Mesendoderm (in vitro differentiated cells): ENCODE measurements at places on chromosomes 13 and 19.

DNA sequence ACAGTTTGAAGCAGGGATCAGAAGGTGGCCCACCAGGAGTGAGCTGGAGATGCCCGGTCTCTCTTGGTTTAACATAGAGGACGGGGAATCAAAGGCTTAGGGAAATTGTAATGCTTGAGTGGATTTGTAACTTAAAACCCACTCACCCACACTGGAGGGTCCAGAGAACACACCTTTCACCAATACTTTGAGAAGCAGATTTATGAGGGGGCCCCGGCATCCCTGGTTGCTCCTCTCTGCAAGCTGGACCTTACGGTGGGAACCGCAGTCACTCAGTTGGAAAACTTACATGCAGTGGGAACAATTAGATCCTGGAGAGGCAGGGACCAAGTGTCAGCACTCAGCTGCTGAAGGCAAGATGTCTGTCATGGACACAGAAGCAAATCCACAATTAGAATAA lies 20.5 kb downstream of the PPP5C start:
- DNase-seq: no peak

DNA sequence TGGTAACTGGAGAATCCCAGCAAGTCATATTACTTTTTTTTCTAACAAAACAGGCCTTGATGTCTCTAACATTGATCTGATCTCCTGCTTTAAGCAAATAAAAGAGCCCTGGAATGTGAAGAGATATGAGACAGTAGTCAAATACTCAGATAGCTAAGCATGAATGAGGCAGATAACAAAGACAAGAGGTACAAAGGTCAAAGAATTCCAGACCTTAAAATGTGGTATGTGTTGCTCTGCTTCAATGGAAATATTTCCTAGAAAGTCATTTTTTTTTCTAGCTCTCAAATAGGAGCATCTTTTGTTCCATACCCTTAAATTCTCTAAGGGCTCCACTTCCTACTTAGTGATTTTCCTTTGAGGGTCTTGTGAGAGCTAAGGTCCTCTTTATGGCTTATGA lies 54.6 kb downstream of the ZNF254 start:
- DNase-seq: peak; percentile 29

GRCh38 chr13:41622432-41623429 lies 165.4 kb downstream of the RGCC start:
- no peak for DNase-seq

DNA sequence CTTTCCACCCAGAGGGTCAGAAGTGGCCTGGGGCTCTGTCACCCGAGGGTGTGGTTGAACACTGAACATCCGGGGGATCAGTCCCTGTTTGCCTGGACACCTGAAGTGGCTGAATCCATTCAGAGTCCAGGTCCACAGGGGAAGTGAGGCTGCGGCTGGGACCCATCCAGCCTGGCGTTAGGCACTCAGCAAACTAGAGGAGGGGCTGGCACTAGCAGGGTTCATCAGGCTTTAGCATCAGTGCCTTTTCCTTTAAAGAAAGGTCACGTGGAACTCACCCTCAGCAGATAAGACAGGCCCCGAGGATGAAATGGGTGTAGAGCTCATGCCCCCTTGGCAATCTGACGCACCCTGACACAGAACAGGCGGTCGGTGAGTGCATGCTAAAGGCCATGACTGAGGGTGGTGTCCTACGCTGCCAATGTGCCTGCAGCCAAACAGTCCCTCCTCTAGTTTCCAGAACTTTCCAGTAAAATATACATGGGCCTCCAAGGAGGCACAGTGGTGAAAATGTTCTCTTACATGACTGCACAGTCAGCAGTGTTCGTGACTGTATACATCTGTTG lies 72.4 kb upstream of the ARHGEF7 start:
- DNase-seq: no peak

DNA sequence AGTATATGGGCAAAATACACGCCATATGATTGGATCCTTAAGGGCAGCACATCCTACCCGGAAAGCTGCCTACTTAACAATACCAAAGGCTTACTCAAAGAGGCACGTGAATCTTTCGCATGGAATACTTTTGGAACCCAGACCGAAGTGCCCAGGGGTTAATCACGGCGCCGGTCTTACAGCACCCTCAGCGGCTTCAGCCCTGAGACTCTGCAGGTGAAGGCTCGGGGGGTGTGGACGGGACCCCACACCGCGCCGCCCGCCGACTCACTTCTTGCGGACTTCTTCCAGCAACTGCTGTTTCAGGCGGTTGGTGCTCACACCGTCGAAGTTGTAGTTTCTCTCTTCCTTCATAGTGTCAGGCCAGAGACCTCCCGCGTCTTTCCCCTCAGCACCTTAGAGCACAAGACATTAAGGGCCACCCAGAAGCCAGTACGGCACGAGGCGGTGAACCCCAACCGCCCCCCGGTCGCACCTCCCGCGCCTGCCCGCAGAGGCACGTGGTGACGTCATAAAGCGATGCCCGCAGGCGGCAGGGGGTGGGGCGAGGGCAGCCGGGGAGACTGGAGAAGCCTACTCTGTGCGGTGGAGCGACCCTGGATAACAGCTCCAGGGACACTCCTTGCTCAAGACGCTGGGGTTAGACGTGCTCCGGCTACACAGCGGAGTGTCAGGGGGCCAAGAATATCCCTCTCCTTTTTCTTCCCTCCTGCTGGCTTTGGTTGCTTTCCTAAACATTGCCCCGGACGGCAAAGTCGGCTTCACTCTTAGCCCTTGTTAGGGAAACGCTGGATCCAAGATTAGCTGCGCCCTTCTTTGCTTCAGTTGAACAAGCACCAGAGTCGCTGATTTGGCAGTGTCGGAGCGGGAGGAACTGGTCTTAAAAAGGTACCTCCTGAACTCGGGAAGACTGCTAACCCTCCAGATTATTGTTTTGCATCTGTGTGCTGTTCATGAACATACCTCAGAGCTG lies at the start of gene CCDC169:
Gene CCDC169, minus strand, starts transcription at position 449 of the 973 bp plus-strand sequence. Its CDS starts 95 bp downstream, at position 354.
- peak; percentile 89 for DNase-seq

GRCh38 chr19:15869109-15869555 lies 28.7 kb downstream of the CYP4F2 start:
- peak; percentile 75 for DNase-seq

GRCh38 chr19:45187421-45188100 lies 9.0 kb downstream of the BLOC1S3 start:
- DNase-seq: peak; percentile 57

GRCh38 chr19:45385392-45386221 lies 15.2 kb upstream of the ERCC2 start:
- DNase-seq: peak; percentile 52

DNA sequence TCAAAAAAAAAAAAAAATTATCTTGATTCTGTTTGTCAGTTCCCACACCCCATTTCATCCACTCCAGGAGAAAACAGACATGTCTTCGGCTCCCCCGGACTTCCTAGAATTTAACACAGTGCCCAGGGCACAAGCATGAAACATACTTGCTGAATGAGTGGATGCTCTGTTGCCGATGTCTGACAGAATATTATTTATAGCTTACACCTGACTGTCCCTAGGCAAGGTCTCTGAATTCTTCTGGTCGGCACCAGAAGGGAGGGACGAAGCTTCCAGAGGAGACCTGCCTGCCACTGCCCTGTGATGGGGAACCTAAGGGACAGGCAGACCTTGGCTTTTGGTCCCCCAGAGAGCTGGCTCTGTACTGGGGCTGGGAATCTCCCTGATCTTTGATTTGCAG lies 43.9 kb upstream of the PEG3 start:
- no peak for DNase-seq

- peak; percentile 61 for DNase-seq
Observed at GRCh38 chr13:67367399-67367798, 137.3 kb upstream of the PCDH9 start.

DNA sequence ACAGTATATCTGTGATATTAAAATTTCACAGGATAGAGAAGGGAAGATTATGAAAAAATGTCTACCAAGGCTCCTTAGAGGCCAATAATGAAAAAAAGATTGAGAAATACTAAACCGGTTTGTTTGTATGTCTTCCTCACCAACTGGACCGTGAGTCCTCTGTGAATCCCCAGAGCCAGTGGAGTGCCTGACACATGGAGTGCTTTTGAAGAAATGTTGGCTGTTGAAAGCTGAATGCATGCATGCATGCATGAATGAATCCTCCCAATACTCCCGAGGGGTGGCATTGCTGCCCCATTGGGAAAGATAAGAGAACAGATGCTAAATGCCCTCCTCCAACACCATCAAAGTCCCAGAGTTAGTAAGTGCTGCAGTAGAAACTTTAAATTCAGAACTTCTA lies 152.7 kb upstream of the SERP2 start:
- no peak for DNase-seq

- DNase-seq: peak; percentile 81
Observed at GRCh38 chr19:35040826-35041547, 534 bp upstream of the HPN start.

- peak; percentile 75 for DNase-seq
Observed at GRCh38 chr13:77919246-77919920, 752 bp upstream of the EDNRB start.

GRCh38 chr13:24670961-24671381 lies 9.2 kb upstream of the ATP12A start:
- DNase-seq: peak; percentile 93

DNA sequence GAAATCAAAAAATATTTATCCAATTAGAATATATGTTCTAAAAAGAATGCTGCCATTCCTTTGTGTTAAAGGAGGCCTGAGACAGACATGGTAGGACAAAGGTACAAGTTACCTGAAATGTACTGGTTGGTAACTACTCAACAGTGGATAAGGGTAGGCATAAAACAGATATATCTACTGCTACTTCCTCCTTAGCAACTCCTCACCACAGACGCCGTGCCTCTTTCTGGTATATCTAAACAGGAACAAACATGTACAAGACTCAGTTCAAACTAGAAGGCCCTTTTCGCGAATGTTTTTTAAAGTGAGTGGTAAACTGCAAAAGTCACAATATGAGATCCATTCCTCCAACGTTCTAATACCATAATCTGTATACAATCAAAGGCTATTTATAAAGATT lies 86.9 kb downstream of the TBC1D4 start:
- DNase-seq: no peak

DNA sequence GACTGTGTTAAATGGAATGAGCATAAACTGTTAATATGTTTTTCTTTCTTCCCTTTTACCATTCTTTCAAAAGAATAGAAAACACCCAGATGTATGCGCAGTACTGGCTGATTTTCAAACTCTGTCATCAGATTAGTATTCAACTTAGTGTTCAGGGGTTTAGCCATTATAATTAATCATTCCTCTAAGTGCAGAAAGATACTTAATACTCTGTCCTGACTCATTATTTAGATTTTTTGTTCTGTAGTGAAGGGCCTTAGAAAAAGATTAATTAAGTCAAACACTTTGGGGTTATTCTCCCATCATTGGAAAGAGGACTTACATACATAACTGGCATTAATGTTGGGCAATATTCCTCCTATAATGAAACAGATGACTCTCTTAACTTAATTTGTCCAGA lies 1316.7 kb upstream of the SLC10A2 start:
- no peak for DNase-seq

DNA sequence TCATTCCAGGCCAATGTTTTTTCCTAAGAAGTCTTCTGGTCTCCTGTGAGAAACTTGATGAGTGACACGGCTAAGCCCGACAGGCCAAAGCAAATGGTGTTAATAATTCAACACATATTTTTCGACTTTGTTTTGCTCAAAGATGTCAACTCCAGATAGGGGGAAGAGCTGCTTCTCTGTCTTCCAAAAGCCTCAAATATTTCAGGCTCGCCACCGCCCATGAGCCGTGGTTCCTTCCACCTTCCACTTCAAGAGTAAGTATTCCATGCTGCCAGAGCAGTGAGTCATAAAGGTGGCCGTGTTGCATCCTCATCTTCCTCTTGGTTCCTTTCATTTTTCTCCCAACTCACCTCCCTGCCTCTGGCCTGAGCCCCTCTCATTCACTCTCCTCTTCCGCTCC lies 272.6 kb downstream of the EFNB2 start:
- DNase-seq: no peak

- DNase-seq: no peak
Observed at GRCh38 chr19:33860312-33861090, 63.8 kb downstream of the KCTD15 start.

DNA sequence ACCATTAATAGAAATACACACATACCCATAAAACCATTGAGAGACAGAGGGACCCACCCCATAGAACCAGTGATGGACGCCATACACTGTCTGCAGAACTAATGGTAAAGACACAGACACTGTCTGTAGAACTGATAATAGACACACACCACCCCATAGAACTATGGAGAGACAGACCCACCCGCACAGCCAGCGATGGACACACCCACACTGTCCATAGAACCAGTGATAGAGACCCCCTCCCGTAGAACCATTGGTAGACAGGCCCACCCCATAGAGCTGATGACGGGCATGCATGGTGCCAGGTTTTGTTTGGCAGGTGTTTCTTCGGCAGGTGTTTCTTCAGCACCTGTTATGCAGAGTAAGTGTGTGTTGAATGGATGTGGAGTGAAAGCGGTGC lies 88.3 kb upstream of the TEX29 start:
- DNase-seq: no peak
